Cardiac fibroblast (primary cell): ENCODE measurements at places on chromosomes 5 and 9.
A peak's percentile ranks its signal among the peaks of the same experiment; 100 is the strongest.

DNA sequence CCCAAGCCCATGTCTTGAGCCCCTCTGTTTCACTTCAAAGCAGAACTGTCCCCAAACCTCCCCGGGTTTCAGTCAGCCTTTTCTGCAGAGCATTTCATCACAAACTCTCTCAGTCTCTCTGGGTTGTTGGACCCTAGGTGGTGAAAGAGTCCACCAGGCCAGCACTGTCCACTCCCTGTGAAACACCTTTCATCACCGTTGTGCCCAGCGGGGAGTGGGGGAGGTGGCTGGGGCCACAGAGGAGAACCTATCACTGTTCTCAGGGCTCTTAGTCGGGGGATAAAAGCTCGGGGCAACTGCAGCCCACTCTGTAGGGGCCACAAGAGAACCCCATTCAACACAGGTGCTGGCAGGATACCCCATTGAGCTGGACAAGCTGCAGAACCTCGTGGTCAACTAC lies 5.4 kb upstream of the RABL6 start:
- DNase-seq = no peak

- DNase-seq = peak; percentile 1
Observed at GRCh38 chr5:121691478-121691877, 160.2 kb upstream of the FTMT start.

DNA sequence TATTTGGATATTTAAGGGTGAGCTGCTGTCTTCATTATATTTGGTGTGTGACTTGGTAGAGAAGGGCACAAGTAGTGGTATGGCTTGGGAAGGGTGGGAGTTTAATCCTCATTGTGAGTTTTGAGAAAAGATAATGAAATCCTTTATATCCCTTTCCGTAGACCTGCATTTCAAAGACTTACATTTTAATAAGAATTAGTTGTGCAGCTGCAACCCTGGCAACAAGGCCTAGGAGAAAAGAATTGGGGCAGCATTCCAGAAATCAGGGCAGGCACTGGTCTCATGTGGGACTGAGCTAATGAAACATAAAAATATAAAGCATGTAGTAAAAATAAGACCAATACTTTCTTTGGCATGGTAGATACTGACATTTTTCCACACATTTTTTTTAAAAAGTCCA lies 60.5 kb downstream of the CDC42SE2 start:
- DNase-seq = peak; percentile 19

GRCh38 chr5:76717222-76718083 lies 1.5 kb downstream of the F2R start:
- DNase-seq = peak; percentile 52

DNA sequence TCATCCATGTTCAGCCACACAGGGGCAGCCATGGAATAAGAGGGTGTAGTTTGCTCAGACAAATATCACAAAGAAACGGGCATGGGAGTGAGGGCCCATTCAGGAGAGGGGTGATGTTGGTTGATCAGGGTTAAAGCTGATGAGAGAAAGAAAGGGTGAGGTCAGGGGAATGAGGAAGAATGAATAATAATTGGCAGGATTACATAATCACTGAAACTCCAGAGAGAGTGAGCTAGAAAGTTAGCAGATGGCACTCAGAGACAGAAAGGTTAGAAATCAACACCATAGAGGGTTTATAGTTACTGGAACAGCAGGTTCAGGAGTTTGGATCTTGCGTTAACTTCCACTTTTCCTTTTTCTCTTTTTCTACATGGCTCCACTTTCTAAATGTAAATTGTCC lies 113.9 kb downstream of the TAF11L14 start:
- no peak for DNase-seq

DNA sequence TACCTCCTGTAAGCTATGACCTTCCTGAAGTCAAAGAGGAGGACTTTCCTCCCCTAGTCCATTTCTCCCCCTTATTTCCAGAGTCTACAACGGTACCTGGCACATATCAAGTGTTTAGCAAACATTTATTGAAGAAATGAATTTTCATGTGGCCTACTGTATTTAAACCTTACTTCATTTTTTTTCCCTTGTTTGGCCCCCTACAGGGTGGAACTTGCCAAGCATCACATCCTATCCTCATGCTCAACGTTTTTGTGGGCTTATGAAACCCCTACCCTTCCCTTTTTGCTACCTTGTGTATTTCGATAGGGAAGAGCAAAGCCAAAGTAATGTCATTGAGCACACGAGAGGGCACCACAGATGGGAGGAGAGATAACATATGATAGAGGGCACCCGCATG lies 1857.8 kb upstream of the WWC1 start:
- DNase-seq = no peak

DNA sequence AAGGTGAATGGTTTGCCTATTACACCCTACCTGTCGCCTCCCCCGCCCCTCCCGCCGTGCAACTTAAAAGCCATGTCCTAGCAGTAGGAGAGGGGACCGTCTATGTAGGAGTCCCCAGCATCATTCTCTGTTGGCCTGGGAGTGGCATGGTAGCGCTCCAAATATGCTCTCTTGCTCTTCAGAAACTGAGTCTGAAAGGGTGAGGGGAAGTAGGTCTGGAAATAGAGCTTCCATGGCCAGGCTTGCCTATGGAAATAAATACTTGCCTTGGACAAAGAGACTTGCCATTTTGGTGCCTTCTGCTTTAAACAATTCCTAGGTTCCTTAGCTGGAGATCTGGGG lies 1.4 kb downstream of the RGS7BP start:
- no peak for DNase-seq

GRCh38 chr5:67094476-67095300 lies 101.9 kb downstream of the CD180 start:
- DNase-seq = peak; percentile 78

DNA sequence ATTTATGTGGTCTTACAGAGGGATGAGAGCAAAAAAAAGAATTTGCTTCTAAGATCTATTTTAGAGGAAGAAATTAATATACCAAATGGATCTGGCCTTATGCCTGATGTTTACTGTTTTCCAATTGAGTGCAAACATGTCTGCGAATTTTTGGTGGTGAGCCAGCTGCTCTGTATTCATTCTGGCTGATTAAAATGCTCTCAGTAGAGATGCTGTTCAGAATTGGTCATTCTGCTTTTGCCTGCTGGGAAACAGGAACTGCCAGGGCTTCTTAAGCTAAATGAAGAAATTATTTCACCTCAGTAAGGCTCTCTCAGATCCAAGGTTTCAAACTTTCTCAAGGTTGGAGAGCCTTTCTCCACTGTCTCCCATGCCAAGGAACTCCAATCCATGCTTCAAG lies 132.0 kb upstream of the SV2C start:
- DNase-seq = no peak

DNA sequence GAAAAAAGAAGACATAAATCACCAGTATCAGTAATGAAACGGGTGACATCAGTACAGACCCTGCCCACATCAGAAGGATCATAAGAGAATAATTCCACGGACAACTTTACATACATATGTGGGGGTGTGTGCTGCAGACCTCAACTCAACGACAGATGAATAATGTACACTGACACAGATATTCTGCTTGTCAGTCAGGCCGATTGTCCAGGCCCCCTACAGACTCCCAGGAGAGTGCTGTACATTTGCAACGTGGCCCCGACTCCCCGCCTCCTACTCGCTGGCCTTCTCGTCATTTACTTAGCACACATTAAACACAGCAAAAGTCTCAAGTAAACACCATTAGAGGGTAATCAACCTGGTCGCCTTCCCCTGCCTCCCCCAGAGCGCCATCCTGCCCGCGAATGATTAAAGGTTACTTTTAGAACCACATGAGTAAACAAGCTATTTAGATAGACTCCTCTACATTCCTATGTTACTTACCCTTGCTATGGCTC lies 3.5 kb upstream of the TMED9 start:
- no peak for DNase-seq

DNA sequence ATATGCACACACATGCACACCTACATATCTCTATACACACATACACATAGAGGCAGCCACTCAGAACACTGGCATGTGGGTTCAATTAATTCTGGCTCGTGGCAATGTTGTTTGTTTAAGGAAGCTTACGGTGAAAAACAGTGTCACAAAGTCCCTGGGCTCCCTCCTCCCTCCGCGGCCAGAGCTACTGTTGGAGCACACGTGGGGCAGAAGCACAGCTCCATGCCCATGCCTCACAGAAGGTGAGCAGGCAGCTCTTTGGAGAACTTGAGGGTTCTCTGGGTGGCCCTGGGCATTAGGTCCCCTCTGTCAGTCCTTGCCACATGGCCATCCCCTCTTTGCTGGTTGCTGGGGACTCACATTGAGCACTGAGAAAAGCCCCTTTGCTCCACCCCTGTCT lies 107.5 kb downstream of the GADD45G start:
- DNase-seq = no peak

DNA sequence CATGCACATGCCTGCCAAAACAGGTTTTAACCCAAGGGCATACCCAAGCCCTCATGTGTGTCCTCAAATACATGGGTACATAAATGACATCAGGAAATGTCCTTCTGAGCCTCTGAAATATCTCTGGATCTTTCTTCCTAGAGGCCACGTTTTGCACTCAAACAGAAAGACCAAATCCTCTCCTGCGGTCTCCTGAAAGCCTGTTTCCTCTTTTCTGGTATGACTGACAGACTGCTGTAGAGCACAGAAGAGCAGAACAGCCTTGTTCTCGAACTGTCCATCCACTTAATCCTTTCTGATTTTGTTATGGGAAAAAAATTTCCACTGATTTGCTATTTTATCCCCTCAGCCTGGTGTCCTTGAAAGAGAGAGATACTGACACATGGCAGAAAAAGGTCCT lies 107.2 kb downstream of the ASTN2 start:
- DNase-seq = no peak

DNA sequence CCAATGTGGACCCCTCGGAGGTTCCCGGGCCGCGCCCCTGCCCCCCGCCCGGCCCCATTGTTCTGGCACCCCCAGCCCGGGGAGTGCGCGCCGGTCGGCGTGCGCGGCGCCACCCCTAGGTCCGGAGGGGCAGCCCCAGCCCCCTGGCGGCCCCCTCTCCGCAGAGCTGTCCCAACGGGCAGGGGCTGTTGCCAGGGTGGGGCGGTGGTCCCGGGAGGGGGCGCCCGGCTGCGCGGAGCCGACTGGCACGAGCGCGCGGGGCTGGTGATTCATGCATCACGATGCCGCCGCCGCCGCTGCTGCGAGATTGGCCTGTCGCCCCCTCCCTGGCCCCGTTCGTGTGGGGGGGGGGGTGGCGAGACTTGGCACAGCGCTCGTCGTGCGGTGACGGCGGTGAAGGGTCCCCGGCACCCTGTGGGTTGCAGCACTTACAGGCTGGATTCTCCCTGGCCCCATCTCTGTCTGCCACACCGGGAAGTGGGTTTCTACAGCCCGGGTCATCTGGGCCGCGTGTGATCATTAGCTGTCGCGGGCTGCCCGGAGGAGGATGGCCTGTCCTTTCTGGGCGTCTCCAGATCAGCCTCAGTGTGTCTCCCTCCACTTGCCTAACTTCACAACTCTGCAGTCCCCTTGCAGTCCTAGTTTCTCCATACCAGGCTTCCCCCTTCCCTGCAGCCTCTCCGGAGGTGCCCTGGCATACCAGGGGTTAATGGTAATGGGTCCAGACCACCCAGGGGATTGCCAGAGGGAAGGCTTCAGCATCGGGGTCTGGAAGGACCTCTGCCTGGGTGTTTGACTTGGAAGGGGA lies 858 bp downstream of the NCS1 start:
- no peak for DNase-seq

DNA sequence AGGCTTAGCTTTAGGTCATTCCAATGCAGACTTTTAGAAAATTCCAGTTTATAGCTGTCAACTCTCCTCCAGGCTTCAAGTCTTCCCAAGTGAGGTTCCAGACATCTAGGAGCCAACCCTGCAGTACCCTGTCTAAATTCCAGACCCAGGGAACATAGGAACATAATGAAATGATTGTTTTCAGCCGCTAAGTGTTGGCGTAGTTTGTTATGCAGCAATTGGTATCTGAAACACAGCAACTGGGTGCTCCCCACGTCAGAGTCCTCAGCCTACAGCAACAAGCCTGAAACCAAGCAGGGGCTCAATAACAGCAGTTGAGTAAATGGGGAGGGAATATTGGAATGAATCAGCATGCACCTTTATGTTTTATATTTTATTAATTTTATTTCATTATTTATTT lies 66.8 kb downstream of the BOD1 start:
- no peak for DNase-seq

GRCh38 chr9:131709771-131710431 lies 30.0 kb downstream of the RAPGEF1 start:
- peak; percentile 55 for DNase-seq

DNA sequence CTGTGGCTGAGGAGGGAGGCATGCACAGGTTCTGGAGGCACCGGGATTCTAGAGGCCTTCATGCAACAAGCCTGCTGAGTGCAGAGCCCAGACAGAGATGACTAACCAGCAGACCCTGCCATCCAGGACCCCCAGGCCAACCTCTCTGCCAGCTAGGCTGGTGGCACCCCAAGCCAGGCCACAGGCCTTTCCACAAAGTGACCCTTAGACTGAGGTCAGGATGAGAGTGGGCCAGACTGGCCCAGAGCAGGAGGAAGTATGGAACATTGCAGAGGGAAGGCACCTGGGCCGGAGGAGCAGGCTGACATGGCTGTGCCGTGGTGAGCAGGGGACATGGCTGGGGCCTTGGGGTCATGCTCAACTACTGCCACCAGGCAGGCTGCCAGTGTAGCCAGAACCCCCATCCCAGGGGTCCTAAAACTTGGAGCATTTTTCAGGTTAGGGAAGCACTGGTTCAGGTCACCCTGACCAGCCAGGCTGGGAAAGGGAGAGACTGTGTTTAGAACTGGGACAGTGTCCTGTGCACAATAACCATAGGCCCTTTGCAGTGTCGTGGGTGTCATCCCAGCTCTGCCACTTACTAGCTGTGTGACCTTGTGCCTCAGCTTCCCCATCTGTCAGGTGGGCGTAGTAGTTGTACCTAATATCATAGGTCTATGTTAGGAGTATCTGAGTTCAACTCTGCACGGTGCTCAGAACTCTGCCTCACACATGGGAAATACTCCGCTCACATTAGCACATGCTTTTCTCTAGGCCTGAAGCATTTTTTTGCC lies 17.3 kb downstream of the TCF7 start:
- no peak for DNase-seq

GRCh38 chr9:134541097-134541747 lies 100.4 kb upstream of the COL5A1 start:
- DNase-seq = no peak

GRCh38 chr5:177357459-177358351 lies at the start of gene RGS14:
Gene RGS14 (plus strand): TSS chr5:177357924. CDS start chr5:177358025, 101 bp downstream.
- DNase-seq = peak; percentile 53

DNA sequence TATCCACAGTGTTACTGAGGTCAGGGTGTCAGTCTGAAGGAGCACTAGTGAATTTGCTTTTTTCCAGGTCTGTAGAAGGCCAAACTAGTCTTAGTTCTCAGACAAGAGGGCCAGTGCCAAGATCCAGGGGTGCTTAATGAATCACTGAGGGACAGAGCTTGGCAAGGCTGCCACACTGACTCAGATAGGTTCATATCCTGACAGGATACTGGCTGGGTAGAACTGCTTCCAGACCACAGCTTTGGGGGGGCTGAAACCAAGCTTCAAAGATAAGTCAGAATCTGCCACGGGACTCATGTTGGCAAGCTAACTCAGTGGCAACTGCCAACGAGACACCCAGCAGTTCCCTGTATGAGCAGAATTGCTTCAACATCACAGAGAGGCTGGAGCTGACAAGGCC lies 1125.4 kb downstream of the EFNA5 start:
- peak; percentile 26 for DNase-seq

GRCh38 chr5:153865016-153865415 lies 173.7 kb downstream of the FAM114A2 start:
- DNase-seq = no peak

- peak; percentile 65 for DNase-seq
Observed at GRCh38 chr9:133560311-133560710, 25.8 kb downstream of the ADAMTSL2 start.

GRCh38 chr5:126234563-126235195 lies 188.5 kb upstream of the GRAMD2B start:
- DNase-seq = peak; percentile 32

GRCh38 chr5:41985945-41986695 lies 61.0 kb downstream of the FBXO4 start:
- no peak for DNase-seq

- DNase-seq = no peak
Observed at GRCh38 chr5:73300337-73301207, 127.6 kb downstream of the TMEM174 start.
